ENCODE measurements at places on chromosomes 7 and 10.

- DNase-seq, result no peak
Observed at GRCh38 chr10:86037096-86037495, 329.5 kb downstream of the GRID1 start.

DNA sequence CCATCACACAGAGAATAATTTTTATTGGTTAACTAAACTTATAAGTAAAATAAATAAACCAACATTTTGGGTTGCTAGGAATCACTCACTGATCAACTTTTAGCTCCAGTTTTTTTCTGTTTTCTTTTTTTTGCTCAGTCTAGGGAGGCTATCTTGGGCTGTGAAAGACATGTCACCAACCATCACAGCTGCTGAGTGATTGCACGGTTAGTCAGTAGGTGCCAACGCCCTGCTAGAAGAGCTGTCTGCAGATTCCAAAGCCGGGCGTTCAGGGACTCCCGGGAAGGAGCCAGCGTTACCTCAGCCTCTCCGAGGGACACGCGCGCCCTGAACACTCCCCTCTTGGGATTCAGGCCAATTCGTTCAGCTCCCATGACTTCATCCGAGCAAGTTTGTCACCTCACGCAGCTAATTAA lies 604 bp upstream of the STAM start:
- DNase-seq, result no peak

GRCh38 chr7:103795787-103796186 lies 193.7 kb downstream of the RELN start:
- DNase-seq, result no peak

- no peak for DNase-seq
Observed at GRCh38 chr7:113292105-113292504, 173.8 kb upstream of the SMIM30 start.

GRCh38 chr10:63384001-63384400 lies 81.8 kb downstream of the JMJD1C start:
- DNase-seq, result no peak

DNA sequence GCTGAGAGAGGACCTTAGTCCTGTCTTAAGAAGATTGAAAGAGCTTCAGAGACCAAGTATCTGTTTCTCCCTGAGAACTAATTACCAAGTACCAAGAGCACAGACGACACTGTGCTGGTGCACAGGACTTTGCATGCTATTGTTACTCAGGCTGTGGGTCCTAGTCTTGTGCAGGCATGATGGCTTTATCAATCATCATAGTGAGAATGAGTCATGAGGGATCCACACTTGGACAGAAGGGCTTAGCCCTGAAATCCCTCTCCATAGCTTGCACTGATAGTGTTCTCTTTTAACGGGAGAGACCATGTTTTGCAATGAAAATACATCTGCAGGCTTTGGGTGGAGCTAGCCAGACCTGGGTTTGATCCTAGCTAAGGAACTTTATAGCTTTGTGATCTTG lies 93.3 kb downstream of the SORCS3 start:
- DNase-seq, result no peak

DNA sequence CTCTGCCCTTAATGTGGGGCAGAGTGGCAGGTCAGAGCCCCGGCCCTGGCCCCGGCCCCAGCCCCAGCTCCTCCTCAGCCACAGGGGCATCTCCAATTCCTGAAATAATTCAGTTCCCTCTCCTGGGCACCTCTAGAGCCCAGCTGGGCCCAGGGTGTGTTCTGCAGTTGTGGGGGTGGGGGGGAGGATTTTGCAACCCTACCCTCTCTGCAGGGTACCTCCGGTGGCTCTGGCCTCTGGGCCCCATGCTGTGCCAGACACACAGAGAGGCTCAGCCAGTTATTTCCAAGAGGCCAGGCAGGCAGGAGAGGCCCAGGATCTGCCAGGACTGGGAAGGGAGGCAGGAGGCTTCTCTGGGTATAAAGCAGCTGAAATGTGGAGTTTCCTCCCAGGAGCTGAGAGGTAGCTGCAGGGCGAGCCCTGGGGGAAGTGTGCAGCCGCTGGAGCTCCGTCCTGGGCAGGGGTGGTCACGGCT lies 47.9 kb downstream of the PWWP2B start:
- no peak for DNase-seq

DNA sequence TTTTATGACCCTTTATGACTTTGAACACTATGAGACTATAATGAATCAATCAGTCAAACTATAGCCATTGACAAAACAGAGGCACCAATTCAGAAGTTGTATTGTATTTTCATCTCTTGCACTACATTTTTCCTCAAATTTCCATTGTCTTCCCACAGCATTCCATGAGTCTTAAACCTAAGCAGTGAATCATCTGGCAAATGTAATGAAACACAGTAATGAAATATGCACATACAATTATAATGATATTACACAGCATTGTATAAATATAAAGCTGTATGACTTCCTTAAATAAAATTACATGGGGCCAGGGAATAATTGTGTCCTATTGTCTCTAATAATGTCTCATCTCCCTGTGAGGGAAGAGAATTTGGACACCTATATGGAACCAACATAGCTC lies 45.0 kb downstream of the VWDE start:
- no peak for DNase-seq

GRCh38 chr7:142571581-142571980 lies 177.7 kb upstream of the PRSS1 start:
- no peak for DNase-seq

DNA sequence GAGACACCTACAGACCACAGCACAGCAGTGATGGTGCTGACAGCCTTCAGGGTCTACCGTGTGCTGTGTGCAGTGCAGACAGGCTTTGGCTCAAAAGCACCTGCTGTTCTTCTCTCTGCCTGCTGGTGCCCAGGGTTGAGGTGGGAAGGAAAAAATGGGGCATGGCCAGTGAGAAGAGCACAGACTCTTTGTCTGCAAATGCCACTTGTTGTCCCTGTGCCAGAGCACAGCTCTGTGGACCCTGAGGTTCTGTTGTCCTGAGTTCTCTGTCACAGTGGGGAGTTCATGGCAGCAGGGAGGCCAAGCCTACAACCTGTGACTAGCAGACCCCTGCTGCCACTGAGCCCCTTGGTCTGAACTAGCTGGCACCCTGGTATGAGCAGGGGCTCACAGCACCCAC lies 376.7 kb downstream of the GLRX3 start:
- no peak for DNase-seq

DNA sequence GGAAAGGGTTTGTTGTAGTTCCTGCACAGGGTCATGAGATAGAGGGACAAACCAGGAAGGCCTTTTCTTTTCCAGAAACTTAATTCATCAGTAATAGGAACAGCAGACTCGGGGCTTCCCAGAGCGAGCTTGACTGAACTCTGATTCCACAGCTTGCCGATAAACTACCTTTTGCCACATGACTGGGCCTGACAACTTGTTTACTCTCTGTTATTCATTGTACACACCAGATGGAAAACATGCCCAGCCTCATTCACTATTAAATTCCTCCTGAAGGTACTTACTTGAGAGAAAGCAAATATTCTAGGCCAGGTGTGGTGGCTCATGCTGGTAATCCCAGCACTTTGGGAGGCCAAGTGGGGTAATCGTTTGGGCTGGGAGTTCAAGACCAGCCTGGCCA lies 77.1 kb upstream of the FGFR2 start:
- DNase-seq, result no peak

DNA sequence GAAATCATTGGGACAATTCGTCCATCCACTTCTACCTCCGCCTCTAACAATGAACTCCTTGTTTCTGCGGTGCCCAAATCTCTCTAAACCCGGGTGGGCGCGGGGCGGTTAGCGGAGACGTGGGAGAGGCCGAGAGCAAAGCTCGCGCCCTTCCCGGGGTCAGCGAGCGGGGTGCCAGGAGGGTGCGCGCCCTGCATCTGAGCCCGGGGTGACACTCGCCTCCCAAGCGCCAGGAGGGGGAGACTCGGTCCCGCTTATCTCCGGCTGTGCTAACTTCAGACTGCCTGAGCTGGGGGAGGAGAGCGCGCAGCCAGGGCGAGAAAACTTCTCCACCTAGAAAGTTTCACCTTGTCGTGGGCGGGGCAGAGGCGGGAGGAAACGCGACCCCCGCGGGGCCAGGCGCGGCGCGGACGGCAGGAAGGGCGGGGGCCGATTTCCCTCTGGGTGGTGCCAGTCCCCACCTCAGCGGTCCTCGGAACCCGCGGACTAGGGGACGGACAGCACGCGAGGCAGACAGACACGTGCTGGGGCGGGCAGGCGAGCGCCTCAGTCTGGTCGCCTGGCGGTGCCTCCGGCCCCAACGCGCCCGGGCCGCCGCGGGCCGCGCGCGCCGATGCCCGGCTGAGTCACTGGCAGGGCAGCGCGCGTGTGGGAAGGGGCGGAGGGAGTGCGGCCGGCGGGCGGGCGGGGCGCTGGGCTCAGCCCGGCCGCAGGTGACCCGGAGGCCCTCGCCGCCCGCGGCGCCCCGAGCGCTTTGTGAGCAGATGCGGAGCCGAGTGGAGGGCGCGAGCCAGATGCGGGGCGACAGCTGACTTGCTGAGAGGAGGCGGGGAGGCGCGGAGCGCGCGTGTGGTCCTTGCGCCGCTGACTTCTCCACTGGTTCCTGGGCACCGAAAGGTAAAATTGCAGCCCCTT lies at the start of gene MET:
Gene MET, plus strand, starts transcription at position 516 of the 915 bp plus-strand sequence. CDS start 26,889 bp downstream, outside the sequence.
- peak; percentile 69 for DNase-seq

DNA sequence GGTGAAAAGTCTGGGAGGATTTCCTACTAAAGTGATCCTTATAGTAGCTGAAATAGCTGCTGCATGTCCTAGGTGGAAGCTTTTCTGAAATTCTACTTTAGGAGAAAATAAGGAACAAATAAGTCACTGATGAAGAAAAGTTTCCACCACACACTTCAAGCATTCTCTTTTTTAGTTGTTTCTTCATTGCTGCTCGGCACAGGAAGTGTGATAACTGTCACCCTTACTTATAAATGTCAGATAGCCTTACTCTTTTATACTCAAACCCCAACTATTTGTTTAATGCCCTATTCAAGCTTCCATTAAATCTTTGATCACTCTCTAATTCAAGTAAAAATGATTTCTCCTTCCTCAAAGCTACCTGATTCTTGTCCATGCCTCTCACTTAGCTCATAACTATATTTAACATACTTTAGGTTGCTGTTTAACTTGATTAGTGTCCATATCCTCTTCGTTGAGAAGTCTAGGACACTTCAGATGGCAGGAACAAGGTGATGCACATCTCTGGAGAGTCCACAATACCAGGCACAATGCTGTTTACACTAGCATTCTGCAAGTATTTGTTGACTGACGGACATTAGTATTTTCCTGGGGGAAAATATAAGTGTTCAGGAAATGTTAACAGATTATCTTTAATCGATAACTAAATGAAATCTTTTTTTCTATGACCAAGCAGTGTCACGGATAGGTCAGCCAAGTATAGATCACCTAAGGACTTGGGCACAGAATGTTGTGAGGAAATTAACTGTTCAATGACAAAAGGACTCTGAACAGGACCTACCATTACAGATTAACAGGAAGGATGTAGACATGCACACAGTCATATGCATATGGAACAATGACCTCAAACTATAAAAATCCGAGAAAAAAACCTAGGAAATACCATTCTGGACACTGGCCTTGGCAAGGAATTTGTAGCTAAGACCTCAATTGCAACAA lies 67.4 kb downstream of the ZNF438 start:
- no peak for DNase-seq

DNA sequence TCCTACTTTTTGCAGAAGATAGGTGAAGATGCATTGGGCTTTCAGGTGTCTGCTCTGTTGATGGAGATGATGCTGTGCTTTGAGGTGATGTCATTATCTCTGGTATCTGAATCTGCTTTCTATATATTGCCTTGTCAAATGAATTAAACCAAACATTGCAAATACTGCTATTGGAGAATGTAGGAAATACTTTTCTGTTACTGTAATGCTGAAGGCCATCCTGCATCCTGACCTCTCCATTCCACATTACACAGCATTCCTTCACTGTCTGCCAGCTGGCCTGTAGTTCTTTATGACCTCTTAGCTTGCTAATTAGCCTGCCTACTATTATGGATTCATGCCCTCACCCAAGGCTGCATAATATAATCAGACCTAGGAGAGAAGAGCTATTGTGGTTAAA lies 73.2 kb downstream of the VCL start:
- no peak for DNase-seq

GRCh38 chr10:100027416-100027815 lies 17.7 kb upstream of the DNMBP start:
- DNase-seq, result no peak

- DNase-seq, result no peak
Observed at GRCh38 chr7:35019179-35019729, 18.0 kb downstream of the DPY19L1 start.

All from Panc1 (cell line).